Effector CD4-positive, alpha-beta T cell (primary cell): ENCODE measurements at places on chromosomes 1 and 21.

DNA sequence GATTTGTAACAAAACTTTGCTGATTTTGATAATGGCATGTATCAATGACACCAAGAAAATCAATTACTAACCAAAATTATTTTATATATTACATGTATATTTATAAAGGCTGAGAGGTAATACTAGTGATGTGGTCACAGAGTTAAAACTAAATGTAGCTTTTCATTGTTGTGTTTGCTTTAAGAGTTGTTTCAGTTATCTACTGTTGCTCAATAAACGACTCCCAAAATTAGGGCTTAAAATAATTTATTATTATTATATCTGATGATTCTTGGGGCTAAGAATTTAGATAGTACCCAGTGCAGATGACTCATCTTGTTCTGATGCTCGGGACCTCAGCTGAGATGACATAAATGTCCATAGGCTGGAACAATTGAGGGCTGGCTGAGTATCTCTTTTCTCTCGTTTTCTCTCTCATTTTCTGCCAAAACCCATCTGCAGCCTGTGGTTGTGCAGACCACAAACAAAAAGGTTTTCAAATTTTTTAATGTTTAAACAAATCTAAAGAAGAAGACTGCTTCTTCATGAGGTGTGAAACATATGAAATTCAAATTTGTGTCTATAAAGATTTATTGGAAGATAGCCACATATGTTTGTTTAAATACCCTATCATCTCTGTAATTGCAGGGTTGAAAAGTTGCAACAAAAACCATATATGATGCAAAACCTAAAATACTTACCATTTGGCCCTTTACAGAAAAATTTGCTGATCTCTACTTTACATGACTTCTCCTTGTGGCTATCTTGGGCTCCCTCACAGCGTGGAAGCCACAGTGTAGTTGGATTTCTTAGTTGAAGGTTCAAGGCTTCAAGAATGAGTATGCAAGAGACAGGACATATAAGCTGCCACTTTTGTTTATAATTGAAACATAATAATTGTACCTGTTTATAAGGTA, 14.8 kb upstream of the PTPRC start:
- peak; percentile 14 for DNase-seq

DNA sequence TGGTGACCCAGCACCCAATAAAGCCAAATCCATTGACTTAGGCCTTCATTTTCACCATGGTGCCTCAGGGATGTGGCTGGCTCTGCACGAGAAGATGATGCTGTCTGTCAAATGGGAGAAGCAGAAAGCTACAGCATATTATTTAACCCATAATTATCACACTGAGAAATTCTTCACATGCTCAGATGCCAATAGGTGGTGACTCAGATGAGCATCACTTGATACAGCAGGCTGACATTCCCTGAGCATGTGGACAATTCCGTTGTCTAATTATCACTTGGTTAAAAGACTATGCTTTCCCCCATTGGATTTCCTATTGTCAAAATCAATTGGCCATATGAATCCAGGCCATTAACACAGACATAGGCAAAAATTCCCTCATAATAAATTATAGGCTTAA, 44.0 kb upstream of the HSD3B1 start:
- DNase-seq = no peak

- DNase-seq = no peak
Measured at GRCh38 chr1:109197158-109198042, 16.3 kb upstream of the SARS1 start.

DNA sequence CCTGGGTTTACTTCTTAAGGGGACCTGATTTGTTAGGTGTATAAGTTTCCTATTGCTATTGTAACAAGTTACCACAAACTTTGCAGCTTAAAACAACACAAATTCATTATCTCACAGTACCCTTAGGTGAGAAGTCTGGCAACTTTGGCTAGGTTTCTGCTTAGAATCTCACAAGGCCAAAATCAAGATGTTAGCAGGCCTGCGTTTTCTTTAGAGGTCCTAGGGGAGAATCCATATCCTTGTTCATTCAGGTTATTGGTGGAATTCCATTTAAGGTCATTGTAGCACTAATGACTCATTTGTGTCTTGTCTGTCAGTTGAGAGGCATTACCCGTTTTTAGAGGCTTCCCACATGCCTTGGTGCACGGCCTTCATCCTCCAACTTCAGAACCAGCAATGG, 8.2 kb upstream of the SH2D1B start:
- no peak for DNase-seq

- DNase-seq = no peak
Measured at GRCh38 chr1:58047265-58047858, 499.2 kb downstream of the OMA1 start.

DNA sequence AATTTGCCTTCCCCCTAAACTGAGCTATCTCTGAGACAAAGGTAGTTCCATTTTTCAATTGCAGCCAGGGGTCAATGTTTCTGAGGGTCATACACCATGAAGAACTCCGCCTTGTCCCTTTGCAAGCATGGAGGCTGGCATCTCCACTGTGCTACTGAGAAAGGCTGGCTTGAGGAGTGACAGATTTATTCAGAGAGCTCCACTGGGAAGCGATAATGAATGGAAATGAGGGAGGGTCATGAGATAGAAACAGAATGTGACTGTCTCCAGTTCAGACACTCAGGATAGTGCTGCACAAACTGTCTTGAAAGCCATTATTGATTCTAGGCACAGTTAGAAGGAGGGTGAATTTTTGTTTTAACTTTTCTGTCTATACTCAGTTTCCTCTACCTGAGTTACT, 197.5 kb downstream of the ZNF326 start:
- no peak for DNase-seq

DNA sequence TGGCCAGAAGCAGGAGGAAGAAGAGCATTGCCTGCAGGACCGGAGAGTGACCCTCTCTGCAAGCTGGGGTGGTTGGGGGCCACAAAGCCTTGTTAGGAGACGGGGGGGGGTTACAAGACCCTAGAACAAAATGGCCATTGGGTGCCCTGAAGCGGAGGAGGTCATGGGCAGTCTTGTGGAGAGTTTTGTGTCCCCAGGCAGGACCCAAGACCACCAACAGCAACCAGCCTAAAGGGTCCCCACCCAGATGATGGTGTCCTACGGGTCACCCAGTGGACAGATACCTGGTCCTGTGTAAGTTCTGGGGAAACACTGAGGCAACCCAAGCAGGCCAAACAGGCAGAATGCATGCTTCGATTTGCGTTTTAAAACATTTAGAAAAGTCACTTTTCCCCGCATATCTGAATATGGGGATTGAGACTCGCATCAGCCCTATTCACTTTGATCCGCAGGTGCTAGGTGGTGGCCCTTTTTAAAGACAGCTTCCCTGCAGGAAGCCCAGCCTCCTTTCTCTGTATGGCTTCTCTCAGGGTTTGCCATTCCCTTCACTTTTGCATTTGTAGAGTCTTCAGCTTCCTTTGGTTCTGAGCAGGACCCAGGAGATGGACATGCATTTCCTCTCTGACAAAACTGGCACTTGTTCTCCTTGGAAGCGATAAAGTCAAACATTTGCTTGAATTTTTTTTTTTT, 21.1 kb downstream of the GNG4 start:
- DNase-seq = no peak

GRCh38 chr1:237309595-237310118, 267.7 kb downstream of the RYR2 start:
- DNase-seq = no peak

- DNase-seq = no peak
Measured at GRCh38 chr1:3219005-3219790, 150.2 kb downstream of the PRDM16 start.

DNA sequence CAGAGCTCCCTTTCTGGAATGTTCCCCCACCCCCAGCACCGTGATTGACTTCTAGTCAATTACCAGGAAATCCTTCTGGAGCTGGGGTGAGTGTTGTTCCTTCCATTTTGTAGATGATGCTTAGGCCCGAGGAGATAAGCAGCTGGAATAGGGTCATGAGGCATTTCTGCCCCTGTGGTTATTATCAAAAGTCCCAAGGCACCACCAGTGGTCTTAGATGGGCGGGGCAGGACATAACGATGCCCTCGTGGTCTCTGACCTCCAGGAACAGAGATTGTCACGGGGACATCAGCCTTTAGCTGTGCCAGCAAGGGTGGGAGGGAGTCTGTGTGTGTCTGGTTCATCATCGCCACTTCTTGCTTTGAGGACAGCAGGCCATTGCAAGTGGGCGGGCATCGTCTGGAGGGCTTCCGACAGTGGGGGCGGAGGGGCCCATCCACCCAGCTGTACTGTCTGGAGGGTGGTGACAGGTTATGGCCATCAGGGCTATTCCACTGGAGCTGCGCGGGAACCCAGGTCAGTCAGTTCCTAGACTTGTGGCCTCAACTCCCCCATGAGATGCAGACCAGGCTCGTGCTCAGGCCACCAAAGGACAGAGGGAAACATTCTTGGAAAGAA, 22.6 kb downstream of the TNFRSF8 start:
- DNase-seq = no peak
